ENCODE measurements at places on chromosomes 6 and 20.

- peak; percentile 48 for DNase-seq
Observed at GRCh38 chr6:16514249-16514648, 247.0 kb downstream of the ATXN1 start.

GRCh38 chr20:40072907-40073306 lies 616.1 kb downstream of the MAFB start:
- DNase-seq, result no peak

DNA sequence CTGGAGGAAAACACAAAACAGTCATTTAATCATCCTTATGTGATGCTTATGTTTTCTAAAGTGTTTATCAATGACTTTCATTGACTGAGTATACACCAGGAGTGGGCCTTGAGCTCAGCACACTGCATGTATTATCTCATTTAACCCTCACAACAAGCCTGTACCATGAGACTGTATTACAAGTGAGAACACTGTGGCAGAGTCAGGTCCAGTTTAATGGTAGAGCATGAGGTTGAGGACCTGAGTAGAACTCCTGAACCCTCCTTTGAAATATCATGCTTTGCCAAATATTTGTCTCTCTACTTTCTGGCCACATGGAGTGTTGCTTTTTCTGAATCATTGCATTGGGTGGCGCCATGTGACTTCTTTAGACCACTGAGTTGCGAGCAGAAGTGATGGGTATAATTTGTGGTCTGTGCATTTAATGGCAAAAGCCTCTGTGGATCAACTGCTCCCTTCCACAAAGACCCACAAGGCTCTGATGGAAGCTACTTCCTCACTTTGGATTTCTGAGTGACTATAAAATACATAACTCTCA lies 65.0 kb upstream of the SIRPG start:
- DNase-seq, result no peak

DNA sequence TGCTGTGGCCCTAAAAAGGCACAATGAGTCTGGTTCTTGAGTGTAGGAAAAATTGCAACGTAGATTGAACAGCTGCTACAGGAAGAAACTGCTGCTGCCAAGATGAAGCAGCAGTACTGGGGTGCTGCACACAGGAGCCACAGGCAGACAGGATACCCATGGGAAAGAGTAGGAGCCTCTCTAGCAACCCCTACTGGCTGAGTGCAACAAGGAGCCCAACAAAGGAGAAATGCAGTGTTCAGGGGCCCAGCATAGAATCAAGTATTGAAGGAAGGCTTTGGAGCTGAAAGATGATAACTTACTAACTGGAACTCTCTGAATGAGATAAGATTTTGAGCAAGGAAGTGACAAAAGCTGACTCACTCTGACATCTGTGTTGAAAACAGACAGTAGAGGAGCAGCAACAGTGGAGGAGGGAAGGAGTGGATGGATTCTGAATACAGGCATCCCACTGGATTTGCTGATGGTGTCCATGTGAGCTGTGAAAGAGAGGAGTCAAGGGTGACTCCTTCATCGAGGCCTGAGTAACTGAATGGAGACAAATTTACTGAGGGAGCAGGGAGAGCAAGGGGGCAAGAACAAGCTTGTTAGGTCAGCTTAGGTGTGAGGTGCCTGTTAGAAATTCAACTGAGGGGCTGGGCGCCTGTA lies 534.7 kb upstream of the JARID2 start:
- DNase-seq, result peak; percentile 87

DNA sequence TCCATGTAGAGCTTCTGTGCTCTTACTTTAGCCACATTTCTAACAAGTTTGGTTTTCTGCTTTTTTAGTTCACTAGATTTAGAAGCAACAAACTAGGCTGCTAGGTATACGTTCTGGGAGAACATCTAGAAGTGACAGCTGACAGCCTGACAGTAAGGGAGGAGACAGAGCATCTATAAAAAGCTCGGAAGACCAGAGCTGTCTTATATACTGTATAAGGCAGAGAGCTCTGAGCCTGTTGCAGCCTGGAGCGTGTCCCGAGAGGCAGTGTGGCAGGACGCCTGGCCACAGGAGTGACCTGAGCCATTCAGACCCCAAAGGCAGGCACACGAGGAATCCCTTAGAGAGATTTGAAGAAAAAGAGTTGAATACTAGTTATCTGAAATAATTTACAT lies 24.6 kb downstream of the PPP1R14C start:
- no peak for DNase-seq

DNA sequence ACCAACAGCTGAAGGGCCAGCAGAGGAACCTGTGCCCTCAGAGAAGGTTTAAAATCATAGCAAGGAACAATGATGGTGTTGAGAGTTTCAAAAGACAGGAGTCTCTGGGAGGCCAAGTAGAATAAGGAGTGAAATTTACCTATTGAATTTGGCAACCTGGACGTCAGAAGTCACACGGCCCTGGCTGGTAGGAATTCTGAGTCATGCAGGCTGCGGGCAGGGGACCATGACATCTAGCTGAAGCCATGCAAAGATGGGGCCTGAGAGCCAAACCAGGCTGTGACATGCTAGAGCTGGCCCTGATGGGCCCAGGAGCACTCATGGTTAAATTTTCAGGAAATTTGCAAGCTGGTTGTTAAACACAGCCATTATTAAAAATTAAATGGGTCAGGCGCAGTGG lies 64.0 kb upstream of the SNX9 start:
- no peak for DNase-seq

DNA sequence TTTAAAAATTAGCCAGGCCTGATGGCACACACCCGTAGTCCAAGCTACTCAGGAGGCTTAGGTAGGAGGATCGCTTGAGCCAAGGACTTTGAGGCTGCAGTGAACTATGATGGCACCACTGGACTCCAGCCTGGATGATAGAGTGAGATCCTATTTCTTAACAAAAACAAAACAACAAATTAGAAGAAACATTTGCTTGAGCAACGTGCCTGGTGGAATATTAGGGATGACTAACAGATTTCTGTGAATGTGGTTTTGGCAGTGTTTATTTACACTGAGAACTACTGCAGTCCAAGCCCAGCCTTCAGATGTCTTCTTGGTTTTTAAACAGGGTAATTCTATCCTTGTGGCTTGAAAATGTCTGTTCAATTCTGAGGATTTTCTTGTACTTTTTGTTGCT lies 9.2 kb downstream of the PPP1R3G start:
- no peak for DNase-seq
